Fibroblast of skin of right quadriceps (primary cell): ENCODE measurements at places on chromosomes 13 and 19.

- DNase-seq = peak; percentile 24
Observed at GRCh38 chr13:111460548-111461444, 140.4 kb downstream of the TEX29 start.

DNA sequence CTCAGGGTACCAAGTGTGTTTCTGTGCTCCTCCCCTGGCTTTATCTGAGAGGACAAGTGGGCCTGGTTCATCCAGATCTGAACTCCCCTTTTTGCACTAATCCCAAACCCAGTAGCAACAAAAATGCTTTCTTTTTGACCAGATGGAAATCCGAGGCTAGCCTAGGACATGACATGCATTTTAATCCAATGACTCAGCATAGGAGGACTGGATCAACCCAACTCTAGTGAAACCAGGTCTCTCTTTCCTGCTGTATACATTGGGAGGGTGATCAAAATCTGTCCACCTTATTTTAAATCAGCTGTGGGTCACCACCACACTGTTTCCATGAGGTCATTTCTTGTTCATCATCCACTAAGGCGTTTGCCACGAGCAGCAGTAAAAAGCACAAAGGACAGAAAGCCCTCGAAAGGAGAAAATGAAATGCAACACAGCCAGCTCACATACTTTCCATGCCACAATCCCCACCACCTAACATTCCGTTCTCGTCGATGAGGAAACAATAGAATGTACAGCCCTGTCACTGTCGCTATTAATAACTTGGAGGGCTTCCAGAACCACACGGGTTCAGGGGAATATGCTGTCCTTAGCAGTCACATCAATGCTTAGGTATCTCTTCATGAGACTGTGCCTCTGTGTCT lies 543.0 kb downstream of the IRS2 start:
- DNase-seq = peak; percentile 96

DNA sequence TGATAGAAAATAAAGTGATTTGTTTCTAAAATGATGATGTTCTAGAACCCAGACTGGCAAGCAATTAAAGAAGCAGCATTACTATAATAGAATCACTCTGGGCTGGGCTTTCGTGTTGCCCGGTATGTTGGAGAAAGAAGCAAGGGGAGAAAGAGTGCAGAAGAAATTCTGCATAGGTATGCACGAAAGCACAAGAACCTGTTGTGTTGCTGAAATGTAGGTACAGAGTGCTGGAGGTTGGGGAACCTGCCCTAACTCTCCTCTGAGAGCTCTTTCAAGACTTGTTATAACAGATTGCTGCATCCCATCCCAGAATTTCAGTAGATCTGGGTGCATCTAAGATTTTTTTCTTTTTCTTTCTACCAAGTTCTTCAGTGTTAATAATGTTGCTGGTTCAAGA lies 95.7 kb upstream of the DACH1 start:
- no peak for DNase-seq

DNA sequence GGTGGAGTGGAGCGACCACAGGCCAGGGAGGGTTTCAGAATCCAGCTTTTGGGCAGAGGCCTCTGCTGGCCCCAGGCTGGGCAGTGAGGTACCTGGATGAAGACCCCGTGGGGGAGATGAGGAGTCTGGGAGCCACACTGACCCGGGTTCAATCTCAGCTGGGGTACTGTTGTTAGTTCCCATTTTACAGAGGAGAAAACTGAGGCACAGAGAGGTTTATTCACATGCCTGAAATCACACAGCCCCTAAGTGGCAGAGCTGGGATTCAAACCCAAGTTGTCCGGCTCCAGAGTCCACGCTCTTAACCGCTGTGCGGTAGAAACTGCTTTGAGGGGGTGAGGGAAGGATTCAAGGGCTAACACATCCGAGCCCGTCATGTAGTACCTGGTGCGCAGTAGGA lies 45.0 kb downstream of the MYH14 start:
- no peak for DNase-seq

- no peak for DNase-seq
Observed at GRCh38 chr13:114256547-114256946, 21.9 kb downstream of the CDC16 start.
